ENCODE measurements at places on chromosomes 7 and 10.
A peak's percentile ranks its signal among the peaks of the same experiment; 100 is the strongest.

- no peak for DNase-seq
Measured at GRCh38 chr10:31756101-31756728, 172.4 kb downstream of the ARHGAP12 start.

GRCh38 chr7:45924283-45924682 lies 3.2 kb upstream of the IGFBP3 start:
- no peak for DNase-seq

DNA sequence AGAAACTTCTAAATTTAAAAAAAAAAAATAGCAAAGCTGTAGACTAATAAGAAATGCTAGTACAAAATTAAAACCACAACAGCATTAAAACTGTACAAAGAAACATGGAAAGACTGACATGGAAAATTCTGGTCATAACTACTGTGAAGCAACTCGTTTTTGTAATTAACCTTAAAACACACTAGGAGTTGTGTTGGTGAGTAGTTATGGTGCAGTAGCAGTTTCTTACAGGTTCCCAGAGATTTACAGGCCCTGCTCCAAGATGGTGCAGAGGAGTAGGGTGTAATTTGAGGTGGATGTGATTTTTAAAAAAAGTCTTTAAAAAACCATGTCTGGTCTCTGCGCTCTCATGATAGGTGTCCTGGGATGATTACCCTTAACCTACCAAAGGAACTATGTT lies 31.0 kb downstream of the TNKS2 start:
- DNase-seq, result no peak

- DNase-seq, result no peak
Measured at GRCh38 chr7:132311733-132312132, 264.5 kb downstream of the PLXNA4 start.

DNA sequence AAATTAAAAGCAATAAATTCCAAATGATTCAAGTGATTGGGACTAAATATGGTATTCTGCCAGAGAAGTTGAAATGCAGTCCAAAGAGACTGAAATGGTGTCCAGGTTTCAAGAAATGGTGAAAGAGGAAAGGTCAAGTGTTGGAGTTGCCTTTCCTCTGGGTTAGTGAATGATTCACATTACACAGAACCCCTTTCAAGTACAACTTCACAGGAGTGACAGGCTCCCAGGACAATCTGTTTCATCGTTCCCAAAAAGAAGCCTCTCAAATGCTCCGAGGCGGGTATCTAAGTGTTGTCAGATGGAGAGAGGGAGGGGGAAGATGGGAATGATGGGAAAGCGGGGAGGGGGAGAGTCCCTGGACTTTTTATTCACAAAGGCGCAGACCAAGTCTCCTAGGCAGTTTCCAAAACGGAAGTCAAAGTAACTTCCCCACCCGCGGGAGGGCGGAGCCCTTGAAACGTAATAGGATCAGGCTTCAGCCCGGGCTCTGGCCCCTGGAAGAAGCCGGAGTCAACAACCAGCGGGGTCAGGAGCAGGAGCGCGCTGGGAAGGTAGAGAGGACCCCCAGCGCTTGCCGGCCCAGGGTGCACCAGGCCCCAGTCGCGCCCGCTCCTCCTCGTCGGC lies 754 bp downstream of the SLC25A13 start:
- no peak for DNase-seq

GRCh38 chr7:95099106-95099505 lies 191.7 kb downstream of the PPP1R9A start:
- no peak for DNase-seq

DNA sequence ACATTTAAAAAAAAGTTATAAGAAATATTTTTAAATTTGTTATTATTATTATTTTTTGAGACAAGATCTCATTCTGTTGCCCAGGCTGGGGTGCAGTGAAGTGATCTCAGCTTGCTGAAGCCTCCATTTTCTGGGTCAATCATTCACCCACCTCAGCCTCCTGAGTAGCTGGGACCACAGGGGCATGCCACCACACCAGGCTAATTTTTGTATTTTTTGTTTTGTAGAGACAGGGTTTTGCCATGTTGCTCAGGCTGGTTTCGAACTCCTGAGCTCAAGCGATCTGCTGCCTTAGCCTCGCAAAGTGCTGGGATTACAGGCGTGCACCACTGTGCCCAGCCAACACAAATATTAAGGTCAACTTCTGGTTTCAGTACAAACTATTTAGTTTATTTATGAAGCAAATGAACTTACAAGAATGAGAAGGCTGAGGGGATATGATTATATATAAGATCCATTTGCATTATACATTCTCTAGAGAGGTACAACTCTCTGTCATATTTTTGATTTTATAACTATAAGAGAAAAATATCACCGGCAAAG lies 45.9 kb upstream of the FAM133B start:
- DNase-seq, result no peak

GRCh38 chr10:70563230-70563629 lies 39.3 kb downstream of the PRF1 start:
- no peak for DNase-seq

GRCh38 chr10:129568583-129569344 lies 101.7 kb downstream of the MGMT start:
- no peak for DNase-seq

GRCh38 chr10:1367938-1368841 lies 312.0 kb downstream of the WDR37 start:
- no peak for DNase-seq

DNA sequence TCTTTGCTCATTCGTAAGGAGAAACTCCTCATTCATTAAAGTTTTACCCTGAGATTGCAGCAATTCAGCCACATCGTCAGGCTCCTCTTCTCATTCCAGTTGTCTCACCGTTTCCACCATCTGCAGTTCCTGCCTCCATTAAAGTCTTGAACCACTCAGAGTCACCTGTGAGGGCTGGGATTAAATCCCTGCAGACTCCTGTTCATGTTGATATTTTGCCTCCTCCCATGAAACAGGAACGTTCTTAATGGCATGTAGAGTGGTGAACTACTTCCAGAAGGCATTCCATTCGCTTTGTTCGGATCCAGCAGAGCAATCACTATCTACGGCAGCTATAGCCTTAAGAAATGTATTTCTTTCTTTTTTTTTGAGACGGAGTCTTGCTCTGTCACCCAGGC lies 96.5 kb upstream of the FAM20C start:
- no peak for DNase-seq

DNA sequence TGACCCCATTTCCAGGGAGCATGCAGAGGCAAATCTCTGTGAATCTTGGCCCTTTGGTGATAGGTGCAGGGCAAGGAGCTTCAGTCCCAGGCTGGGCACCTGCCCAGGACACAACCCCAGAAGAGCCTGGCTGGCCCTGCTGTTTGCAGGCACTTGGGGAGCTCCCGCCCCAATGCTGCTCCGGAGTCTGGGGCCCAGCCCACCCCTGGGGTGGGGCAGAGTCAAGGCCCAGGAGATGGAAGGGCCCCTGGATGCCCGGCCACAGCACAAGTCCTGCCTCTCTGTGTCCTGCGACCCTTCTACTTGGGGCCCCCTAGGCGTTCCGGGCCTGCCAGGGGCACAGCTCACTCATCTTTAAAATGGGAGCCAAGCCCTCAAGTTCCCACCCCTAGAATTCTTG lies 24.7 kb downstream of the PDGFA start:
- no peak for DNase-seq

DNA sequence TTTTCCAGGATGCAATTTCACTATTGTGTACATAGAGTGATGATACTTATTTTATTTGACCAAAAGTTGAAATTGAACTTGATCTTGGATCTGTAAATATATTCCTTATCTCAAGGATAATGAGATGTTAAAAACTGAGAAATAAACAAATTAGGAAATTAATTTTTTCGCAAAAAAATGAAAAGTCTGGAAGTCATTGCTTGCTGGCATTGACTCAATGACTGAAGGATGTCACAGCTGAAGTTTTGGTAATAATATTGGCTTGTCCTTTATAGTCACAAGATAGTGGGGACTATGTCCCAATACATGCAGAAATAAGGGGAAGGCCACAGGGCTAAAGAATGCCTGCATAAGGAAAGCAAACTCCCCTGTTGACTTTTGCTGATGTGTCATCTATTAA lies 92.8 kb downstream of the FOXP2 start:
- no peak for DNase-seq

GRCh38 chr7:26093023-26093422 lies 59.0 kb upstream of the NFE2L3 start:
- no peak for DNase-seq

DNA sequence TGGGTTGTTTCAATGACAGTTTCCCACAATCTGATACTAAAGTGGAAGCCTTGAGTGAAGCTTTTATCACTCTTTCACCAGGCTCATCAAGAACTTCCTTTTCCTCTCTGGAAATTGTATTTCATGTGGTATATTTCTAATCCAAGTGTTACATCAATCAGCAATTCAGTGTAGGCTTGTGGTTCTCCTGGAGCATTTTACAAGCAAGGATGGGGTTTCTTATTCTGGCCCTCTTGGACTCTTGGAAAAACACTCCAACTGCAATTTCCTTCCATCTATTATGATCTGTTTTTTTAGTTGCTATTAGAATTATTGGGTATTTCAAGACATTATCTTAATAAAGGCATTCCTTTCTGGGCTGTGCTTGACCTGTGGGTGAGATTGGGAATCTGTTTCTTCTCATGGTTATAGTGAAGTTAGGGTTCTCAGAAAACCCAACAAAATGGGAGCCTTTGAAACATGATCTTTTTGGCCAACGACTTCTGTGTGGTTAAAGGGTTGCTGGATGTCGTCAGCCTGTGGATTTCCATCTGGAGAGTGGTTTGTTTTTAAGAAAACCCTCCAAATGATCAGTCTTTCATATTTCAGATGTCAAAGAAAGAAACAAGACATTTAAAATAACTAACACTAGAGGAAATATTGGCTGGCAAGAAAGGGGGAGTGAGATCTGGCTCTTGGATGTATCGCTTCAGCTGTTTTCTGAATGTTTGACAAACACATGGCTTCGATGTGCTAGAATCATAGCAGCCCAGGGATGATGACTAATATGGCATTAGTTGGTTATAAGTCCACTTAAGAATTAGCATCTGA lies 540.2 kb downstream of the LRMDA start:
- DNase-seq, result no peak

DNA sequence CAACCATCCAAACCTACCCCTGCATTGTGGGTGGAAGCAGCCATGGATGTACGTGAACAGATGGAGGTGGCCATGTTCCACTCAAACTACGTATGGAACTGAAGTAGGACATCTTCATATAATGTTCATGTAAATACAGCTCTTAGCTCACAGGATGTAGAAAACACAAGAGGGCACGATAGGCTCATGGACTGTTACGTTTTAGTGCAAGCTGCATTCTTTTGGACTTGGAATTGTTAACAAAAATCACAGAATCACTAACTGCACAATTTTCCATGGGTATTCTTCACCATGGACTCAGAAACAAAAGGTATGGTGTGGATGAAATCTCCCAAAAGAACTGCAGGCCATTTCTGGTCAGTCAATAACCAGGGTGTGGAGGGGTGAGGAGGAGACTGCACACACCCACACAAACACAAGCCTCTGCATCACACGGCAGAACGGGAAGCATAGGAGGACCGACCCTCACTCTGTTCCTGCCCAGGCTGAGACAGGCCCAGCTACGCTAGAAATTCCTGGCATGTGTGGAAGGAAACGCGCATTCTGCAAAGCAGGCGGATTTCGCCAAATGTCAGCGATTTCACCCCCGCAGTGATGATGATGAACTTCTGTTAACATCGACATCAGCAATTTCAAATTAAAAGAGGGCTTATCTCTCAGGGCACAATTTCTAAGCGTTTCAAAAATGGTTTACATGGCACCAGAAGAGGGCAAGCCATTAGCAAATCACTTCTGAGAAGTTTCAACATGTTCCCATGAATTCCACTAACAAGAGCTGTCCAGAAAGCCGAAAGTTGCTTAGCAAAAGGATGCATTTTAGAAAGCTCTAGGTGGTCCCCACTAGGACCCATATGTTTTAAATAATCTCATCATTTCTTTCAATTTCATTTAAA lies 149.0 kb downstream of the TNS3 start:
- DNase-seq, result no peak

DNA sequence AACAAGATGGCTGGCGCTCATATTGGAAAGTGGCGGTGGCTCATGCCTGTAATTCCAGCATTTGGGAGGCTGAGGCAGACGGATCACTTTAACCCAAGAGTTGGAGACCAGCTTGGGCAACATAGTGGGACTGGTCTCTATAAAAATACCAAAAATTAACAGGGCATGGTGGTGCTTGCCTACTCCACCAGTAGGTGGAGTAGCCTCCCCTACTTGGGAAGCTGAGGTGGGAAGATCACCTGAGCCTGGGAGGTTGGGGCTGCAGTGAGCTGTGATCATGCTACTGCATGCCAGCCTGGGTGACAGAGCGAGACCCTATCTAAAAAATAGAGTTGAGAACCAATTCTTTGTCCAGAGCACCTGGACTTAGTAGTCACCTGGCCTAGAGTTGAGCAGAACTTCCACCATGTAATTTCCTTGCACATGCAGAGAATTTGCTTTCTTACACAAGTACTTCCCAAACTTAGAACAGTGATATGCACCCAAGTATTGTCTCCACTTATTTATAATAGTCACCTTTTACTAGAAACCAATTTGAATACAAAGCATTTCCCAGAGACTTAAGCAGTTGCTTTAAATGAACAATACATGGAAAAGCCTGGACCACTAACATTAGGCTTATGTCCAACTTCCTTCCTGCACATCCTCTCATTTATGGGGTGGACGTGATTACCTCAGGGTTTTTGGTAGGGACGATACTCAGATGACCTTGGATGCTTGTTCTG lies 15.9 kb downstream of the LAMB4 start:
- peak; percentile 2 for DNase-seq

DNA sequence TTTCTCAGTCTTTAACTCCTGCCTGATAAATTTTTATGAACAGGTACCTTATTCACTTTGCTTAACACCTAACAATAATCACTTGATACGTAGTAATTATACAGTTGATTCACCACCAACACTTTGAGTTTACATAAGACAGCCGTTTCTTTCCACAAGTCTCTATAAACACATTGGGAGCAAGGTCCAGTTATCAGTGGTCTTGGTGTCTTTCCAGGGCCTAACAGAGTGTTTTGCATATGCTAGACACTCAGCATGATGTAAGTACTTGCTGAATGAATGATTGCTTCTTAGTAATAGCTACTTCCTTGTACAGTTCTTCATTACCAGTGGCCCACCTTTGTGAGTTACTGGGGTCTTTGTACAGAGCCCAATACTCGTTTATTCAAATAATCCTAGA lies 6.4 kb downstream of the CLDN12 start:
- DNase-seq, result no peak

DNA sequence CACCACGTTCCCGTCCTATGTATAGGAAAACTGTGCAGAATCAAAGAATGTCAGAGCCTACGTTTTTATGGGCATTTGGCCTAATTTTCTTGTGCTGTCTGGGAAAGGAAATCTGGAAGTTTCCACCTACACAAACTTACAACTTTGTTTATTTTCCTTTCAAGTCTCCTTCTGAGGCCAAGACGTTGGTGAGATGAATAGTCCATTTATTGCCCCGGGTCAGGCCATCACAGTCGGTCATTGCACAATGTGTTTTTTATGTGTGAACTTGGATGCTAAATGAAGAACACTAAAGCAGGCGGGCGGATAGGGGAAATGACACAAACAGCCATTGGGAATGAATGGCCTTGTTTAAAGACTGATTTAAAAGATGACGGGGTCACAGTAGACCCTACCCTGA lies 38.6 kb downstream of the TRIL start:
- DNase-seq, result no peak

All from CD4-positive, alpha-beta T cell treated with Interferon gamma for 1 hour (primary cell).